ENCODE measurements at places on chromosomes 5 and 9.

DNA sequence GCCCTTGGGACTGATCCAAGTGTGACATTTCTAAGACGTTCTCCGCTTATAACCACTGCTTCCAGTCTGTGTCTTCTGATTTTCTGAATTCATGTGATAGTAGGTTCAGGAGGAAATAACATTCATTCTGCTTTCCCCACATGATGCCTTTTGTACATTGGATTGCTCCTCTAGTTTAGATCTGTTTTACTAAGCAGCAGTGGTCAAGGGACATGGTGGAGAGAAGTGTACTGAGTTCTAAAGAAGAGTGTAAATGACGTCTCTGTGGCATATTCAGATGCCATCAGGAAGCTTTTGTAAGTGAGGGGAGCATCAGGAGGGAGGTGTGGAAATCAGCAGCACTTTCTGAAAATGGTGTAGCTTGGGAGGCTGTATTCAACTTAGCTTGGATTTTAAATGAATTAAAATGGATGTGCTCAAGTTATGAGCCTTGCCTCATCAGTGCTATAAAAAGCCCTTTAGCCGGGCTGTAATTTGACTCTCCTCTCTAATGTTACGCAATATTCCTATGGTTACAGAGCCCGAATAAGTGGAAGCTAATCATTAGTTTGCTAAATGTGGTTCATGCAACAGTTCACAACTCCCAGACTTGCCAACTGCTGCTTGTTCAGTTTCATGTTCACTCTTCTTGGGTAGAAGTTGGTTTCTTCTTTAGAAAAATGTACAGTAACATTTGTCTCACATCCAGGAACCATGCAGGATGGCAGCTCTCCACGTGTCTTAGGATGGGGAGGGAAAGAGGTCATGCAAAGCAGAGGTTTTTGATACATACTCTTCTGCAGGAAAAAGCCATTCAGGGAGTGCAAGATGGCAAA lies 281.3 kb downstream of the ARHGAP26 start:
- no peak for DNase-seq

- no peak for DNase-seq
Measured at GRCh38 chr5:180607861-180608571, 16.7 kb upstream of the SCGB3A1 start.

GRCh38 chr5:76331126-76331525 lies 72.0 kb upstream of the IQGAP2 start:
- no peak for DNase-seq

- DNase-seq: no peak
Measured at GRCh38 chr5:67299231-67299735, 102.7 kb upstream of the CD180 start.

- DNase-seq: no peak
Measured at GRCh38 chr5:22354956-22355355, 498.2 kb downstream of the CDH12 start.
